Gastrocnemius medialis (tissue), 4 donors: ENCODE measurements at places on chromosomes 2 and 18. TPM values are rescaled to one million over a fixed set of nuclear protein-coding genes. Genes with fewer than 3 reads are reported as not detected.

DNA sequence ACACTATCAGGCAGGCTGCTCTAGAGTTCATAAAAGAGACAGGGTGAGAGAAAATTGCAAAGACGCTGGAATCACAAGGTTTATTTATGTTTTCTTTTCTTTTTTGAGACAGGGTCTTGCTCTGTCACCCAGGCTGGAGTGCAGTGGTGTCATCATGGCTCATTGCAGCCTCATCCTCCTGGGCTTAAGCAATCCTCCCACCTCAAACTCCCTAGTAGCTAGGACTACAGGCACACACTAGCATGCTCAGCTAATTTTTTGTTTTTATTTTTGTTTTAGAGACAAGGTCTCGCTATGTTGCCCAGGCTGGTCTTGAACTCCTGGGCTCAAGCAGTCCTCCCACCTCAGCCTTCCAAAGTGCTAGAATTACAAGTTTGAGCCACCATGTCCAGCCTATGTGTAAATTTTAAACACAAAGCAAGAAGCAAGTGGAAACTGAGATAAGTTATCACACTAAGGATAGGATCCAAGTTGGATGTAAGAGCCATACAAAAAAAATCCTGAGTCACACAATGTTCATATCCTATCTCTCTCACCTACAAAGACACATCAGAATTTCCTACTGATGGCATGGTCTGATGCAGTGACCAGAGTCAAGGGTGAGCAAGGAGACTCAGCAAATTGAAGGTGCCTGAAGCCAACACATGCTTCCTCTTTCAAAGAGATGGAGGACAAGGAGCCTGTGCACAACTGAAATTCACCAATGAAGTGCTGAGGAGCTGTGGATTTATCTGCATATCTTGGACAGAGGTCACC lies 31.4 kb downstream of the MYL12B start:
- no peak for DNase-seq

Gene UGT1A3
- total RNA-seq: not detected

DNA sequence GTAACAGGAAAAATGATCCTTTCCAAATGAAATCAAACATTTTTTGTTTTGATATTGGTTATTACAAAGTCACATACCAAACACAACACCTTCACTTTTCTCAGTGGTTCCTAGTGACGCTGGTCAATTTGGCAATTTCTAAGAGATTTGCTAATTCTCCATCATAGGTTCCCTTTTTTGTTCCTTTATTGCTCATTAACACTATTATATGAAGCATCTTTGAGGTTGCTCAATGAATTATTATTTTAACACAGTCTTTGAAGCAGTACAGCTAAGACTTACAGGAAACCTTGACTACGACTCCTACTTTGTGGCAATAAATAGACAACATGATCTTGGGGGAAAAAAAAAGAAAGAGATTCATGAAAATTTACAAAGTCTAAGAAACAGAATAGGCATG lies 152.2 kb upstream of the VRK2 start:
- DNase-seq: no peak

DNA sequence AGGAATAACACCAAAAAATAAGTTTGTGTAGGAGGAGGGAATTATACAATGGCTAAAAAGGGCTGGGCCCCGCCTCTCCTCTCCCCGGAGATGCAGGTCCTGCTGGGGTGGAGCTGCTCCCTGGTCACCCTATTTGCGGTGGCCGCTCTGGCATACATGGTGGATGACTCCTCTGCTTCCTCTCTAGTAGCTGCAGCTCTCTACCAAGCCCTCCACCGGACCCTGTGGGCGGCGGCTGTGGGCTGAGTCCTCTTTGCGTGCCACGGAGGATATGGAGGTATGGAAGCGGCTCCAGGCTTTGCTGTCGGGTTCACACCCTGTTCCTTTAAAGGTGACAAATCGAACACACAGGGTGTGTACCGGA lies 77.1 kb upstream of the SEC11C start:
- no peak for DNase-seq

DNA sequence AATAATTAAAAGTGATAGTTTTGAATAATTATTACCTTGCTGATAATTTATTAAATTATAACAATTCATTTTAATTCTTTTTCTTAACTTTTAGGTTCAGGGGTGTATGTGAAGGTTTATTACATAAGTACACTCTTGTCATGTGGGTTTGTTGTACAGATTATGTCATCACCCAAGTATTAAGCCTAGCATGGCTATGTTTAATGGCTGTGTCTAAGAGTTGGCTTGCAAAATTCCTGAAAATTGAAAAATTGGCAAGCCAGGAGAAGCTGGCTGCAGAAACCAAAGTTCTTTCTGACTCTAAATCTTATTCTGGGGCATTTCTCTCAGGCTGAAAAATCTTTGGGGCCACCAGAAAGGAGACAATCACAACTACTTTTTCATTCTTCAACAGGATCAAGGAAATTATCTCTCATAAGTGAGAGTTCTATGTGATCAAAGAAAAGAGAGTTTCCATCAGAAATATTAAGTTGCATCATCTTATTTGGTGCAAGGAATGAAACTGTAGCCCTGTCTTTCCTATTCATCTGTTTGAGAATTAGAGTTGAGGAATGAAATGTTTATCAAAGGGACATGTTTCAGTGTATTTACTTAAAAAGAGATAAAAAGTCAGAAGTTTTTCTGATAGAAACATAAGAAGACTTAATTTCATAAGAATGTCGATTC lies 412.1 kb upstream of the CDH2 start:
- no peak for DNase-seq

Gene DNAH7
- 0.07 TPM for total RNA-seq

DNA sequence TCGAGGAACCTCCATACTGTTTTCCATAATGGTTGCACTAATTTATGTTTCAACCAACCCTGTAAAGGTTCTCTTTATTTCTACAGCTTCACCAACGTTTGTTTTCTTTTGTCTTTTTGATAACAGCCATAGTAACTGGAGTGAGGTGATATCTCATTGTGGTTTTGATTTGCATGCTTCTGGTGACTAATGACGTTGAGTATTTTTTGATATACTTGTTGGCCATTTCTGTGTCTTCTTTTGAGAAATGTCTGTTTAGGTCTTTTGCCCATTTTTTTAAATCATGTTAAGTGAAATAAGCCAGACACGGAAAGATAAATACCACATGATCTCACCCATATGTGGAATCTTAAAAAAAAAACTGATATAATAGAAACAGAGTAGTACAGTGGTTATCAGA lies 74.8 kb upstream of the SMIM21 start:
- no peak for DNase-seq

Gene ANO7
- total RNA-seq: 0.36 TPM

- DNase-seq: no peak
These were observed 13.7 kb downstream of the HYCC2 start for GRCh38 chr2:201057715-201058248.

Gene IL1RL1
- total RNA-seq: 4.1 TPM

DNA sequence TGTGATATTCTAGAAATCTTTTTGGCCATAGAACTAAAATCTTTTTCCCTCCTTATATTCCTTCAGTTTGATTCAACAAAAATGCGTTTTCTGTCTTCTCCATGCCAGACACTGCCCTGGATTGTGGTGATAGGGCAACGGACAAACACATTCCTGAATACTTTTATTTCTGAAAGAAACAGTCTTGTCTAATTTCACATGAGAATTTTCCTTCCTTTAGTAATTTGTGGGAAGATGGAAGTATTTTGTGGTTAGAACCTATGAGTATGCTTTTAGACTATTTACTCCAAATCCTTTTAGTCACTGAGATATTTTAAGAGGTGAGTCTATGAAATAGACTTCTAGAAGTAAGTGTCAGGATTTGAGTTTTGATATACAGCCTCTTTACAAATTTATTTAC lies 49.6 kb downstream of the COL5A2 start:
- no peak for DNase-seq

Gene DSEL
- 2.5 TPM for total RNA-seq

Gene NAT8
- not detected for total RNA-seq

GRCh38 chr2:239316562-239317465 lies 84.0 kb downstream of the HDAC4 start:
- peak; percentile 79 for DNase-seq

Gene FLACC1
- total RNA-seq: 1.7 TPM

DNA sequence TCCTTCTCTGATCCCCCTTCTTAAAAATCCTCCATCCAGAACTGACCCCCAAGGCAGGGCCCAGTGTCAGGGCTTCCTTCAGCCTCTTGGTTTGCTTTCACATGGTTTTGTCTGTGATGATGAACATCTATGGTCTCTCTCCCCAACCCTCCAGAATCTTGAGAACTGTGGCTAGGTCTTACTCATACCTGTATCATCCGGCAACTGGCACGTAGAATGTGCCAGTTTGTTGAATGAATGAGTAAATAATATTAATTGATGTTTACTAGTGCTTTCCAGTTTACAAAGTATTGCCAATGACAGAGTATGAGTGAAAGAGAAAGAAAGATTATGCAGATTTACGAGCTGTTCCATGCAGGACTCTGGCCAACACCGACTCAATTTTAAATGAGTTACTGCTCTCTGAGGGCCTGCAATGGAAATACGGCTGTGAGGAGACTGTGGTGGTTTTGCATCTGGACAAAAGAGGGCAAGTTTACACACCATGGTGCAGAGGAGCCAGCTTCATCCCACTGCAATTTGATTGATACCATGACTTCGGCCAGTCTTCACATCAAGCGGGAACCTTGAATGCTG lies 29.9 kb upstream of the TRIB2 start:
- DNase-seq: no peak

DNA sequence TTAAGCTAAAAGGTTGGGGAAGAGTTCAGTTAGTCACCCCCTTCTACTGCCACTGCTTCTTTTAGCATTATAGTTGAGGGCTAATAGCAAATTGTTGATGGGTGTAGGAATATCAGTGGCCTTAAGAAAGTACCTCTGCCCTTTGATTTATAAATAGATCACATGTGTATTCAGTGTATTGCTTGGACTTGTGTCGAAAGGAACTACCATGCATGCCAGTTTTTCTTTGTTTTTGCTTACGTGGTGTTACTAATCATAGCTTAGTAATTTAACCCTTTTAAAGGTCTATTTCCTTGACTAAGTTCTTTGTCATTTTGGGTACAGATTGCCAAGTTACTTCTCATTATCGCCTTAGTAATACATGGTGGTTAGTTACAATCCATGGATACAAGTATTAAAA lies 85.6 kb downstream of the MIB1 start:
- no peak for DNase-seq

GRCh38 chr2:1696472-1696871 lies 47.8 kb downstream of the PXDN start:
- DNase-seq: no peak

DNA sequence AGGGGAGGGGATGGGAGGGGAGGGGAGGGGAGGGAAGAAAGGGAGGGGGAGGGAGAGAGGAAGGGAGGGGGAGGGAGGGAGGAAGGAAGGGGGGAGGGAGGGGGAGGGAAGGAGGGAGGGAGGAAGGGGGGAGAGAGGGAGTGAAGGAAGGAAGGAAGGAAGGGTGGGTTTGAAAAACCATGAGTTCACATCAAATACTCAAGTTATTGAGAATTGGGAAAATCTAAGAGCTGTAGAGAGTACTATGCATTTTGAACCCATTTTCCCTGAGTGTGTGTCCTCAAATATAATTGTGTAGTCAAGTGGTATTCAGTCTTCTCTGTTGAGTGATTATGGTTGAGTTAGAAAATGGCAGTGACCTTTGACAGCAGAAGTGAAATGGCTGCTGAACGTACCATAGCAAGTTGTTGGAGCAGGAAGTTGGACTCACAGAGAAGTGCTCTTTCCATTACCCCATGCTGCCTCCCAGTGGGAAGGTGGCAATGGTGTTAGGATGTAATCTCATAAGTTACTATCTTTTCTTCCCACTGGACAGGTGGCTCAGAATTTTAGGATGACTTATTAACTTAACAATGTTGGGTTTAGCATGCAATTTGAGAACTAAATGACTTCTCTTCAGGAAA lies 214.6 kb downstream of the SETBP1 start:
- DNase-seq: peak; percentile 32

- no peak for DNase-seq
These were observed 32.6 kb downstream of the MYO7B start for GRCh38 chr2:127568128-127568527.

- DNase-seq: no peak
These were observed 337.7 kb downstream of the DYSF start for GRCh38 chr2:71791061-71791450.

- no peak for DNase-seq
These were observed 232.0 kb downstream of the AGAP1 start for GRCh38 chr2:235725841-235726240.

Gene SH3RF3
- 3.0 TPM for total RNA-seq

Gene AQP12A
- not detected for total RNA-seq

Gene ZNF397
- total RNA-seq: 16.7 TPM

Gene CYP26B1
- total RNA-seq: 2.0 TPM

- no peak for DNase-seq
These were observed 169.2 kb upstream of the NOSTRIN start for GRCh38 chr2:168633200-168633599.

DNA sequence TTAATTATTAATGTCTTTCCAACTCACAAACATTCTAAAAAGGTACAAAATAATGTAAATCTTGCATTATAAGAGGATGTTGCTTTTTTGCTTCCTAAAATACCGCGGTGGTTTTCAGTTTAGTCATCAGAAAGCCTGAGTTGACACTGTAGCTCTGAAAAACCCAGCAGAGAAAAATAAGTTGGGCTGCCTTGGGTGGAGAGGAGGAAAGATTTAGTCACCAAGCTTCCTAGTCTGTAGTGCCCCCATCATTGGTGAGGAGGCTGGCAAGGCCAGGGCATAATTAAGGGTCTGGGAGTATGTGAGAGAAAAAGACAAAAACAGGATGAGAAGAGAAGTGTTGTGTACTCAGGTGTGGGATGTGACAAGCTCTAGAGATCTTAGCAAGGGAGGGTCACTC lies 5.7 kb downstream of the PTPRM start:
- no peak for DNase-seq
